Activated CD4-positive, alpha-beta T cell treated with anti-CD3 and anti-CD28 coated beads for 24 hours (primary cell): ENCODE measurements at places on chromosomes 16 and 17.

DNA sequence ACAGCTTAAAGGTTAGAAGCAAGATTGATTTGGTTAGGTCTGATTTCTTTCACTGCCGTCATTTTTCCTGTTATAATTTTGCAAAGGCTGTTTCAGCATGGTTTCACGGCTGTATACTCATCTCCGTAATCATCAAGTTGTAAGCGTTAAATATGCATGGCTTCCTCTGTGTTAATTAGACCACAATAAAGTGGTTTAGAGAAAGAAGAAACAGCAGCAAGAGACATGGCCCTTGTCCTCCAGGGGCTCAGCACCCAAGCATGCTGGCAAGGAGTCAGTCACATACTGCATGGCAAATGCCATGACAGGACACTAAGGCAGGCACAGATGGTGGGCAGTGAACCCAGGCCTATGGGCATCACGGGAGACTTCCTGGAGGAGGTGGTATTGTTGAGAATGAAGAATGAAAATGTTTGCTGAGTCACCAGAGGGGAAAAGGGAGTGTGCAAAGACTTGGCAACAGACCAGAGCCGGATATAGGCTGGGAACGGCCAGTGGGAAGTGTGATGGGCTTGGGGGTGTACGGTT lies 61.4 kb upstream of the PLCG2 start:
- no peak for DNase-seq

GRCh38 chr16:86777381-86777946 lies 199.1 kb downstream of the FOXL1 start:
- DNase-seq: no peak

- no peak for DNase-seq
Observed at GRCh38 chr16:4984174-4984990, 26.3 kb downstream of the SEC14L5 start.

DNA sequence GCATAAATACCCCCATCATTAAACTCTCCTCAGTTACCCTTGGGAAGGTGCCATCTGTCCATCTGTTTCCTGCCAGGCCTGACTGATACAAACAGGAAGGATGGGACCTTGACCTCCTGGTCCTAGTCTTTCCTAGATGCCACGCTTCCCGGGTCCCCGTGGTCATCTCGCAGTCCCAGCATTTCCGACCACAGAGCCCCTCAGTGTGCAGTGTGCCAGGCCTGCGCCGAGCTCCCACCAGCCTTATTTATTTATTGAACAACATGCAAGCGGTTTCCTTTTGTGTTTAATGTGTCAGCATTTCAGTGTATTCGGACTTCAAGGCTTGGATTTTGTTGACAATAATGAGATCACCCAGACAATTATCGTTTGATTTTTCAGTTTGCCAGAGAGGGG lies 45.6 kb upstream of the NKD1 start:
- no peak for DNase-seq

GRCh38 chr16:85649411-85650134 lies 36.5 kb downstream of the GSE1 start:
- DNase-seq: no peak

DNA sequence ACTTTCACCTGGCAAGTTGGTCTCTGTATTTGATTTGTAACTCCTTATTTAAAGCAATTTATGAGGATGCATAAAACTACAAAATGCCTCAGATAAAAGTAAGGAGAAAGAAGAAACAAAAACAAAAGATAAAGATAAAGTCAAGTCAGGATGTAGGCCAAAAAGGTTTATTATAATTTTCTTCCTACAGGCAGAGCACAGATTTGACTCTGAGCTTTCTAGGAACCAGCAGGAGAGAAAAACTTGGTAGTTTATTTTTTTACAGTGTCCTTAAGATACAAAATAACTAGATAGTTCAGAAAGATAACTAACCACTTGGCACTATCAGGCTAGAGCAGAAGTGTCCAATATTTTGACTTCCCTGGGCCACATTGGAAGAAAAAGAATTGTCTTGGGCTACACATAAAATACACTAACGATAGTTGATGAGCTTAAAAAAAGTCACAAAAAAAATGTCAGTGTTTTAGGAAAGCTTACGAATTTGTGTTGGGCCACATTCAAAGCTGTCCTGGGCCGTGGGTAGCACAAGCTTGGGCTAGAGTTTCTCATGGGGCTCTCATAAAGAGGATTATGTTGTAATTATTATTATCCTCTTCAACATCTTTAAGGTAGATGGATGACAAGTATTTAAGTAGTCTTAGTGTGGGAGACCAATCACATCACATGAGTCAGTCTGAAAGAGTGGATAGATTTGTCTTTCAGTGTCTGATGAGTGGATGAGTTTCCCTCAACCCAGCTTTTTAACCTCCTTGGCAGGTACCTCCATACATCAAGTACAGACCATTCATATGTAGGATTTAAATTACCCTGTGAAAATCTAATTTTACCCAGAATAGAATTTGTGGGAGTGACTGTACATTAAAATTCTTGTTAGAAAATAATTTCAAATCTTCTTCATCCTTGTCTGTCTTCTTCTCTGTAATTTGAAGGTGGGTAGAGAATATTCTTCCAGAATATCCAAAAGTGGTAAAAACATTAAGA lies 17.0 kb downstream of the PAFAH1B1 start:
- no peak for DNase-seq

DNA sequence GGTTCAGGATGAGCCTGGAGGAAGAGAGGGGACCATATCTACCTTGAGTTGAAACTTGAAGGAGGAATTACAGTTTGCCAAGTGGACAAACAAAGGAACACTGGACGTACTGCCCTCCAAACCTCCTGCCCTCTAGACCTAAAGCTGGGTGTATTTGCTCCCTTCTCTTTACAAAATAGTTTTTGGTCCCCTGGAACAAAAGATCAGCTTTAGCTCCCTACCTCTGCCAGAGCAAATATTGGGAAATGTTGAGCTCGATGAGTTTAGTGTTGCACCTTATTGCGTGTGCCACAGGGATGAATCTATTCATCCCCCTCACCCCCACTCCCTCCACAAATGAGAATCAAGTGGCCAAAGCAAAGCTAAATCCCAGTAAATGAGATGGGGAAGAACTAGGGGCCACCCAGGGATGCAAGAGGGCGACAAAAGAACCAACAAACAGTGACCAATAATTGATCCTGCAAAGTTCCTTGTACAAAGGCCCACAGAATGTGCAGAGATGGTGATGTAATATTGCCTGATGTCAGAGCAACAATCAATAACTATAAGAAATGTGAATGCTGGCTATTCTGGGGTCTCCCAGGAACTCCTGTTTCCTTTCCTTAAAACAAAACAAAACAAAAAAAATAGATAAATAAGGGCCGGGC lies 17.2 kb upstream of the TAT start:
- DNase-seq: no peak

DNA sequence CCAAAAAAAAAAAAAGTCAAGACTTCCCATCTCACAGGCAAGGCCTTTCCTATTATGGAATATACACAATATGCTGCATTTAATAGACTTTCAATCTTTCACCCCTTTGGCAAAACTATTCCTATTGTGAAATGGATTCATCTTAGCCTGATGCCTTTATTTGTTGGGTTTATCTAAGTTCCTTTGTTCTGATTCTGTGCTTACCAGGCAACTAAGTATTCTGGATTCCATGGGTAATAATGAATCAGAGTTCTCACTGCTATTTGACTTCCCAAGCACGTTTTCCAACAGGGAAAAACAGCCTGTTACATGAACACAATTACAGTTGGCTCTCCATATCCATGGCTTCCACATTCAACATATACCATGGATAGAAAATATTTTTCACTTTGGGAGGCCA lies 135.5 kb downstream of the MYO1D start:
- no peak for DNase-seq

- DNase-seq: no peak
Observed at GRCh38 chr16:21159281-21159951, 942 bp downstream of the LDAF1 start.

- no peak for DNase-seq
Observed at GRCh38 chr16:14564323-14564722, 65.7 kb downstream of the PARN start.

DNA sequence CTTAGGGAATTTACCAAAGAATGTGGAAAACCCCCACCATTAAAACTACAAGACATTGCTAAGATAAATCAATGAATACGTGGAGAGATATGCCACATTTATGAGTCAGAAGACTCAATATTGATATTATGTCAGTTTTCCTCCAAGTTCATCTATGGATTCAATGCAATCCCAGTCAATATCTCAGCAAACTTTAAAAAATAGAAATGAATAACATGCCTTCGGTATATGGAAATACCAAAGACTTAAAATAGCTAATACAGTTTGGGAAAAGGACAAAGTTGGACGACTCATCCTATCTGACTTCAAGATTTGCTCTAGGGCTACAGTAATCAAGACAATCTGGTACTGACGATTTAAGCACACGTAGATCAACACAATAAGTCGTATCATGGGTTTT lies 31.2 kb downstream of the PIK3R5 start:
- no peak for DNase-seq

DNA sequence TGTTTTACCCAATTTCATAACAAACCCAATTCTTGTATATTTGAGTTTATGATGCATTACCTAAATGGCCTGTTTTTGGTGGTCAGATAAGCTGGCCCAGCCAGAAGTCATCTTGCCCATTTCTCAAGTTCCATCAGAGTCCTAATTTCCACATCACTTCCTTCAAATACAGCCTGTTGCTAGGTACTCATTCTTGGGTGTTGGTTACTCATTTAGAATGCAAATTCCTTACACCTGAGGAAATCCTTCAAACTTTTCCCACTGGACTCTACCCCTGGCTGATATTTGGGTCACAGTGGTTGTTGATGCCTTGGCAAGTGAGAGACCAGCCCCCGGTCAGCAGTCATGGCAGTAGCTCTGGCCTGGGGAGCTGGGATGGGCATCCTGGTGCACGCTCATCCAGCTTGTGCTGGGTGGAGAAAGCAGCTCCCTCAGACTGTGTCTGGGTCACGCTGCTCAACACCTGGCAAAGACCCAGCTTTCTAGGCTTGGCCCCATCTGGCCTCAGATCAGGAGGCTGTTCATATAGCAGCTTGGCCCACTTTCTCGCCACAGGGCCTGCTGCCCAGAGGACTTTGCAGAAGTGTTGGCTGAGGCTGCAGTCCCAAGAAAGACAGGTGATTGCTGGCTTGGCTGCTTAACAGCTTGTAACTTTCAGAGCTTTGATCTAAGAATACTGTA lies 25.8 kb downstream of the WSB1 start:
- no peak for DNase-seq

- DNase-seq: no peak
Observed at GRCh38 chr16:47371271-47372014, 89.4 kb downstream of the ITFG1 start.

DNA sequence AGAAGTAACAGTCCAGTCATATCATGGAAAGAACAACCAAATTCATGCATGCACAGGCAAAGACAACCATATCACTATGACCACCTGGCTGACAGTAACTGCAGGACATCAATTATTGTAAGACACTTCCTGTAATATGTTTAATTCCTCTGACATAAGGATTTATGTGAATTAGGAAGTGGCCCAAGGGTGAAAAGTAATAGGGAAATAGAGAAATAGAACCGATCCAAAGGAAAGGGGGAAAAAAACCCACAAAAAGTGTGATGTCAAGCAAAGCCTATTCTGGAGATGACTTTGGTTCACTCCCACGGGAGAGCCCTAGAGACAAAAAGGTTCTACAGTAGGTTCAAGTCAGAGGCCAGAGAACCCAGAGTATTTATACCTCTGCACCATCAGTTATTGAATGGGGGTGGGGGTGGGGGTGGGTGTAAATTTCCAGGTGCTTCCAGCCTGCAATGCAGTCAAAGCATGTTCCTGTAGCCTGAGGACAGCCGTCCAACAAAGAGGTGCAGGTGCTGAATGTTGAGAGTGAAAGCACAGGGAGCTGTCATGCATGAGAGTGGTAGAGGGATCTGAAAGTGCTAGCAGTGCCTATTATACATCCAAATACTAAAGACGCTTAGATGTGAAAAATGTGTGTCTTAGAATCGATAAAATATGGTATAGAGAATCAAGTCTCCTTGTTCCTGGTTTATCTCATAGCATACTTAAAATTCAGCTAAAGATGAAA lies 95.6 kb upstream of the HLF start:
- no peak for DNase-seq

- DNase-seq: no peak
Observed at GRCh38 chr16:74169687-74170376, 126.8 kb upstream of the PSMD7 start.

DNA sequence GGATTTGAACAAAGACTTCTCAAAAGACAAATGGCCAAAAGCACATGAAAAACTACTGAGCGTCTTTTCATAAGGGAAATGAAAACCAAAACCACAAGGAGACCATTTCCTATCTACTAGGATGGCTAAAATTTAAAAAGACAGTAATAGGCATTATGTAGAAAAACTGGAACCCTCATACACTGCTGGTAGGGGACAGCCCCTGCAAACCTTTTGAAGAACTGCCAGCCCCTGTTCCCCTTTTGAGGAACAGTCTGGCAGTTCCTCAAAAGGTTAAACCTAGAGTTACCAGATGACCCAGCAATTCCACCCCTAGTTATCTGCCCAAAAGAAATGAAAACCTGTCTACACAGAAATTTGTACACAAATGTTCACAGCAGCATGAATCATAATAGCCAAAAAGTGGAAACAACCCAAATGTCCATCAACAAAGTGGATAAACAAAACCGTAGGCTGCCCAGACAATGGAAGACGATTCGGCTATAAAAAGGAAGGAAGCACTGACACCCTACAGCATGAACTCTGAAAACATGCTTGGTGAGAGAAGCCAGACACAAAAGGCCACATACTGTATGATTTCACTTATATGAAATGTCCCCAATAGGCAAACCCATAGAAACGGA lies 22.9 kb downstream of the CDIP1 start:
- no peak for DNase-seq

- DNase-seq: no peak
Observed at GRCh38 chr16:67265834-67266233, 13.5 kb upstream of the PLEKHG4 start.

- DNase-seq: no peak
Observed at GRCh38 chr17:28879886-28880571, 17.5 kb downstream of the FLOT2 start.

DNA sequence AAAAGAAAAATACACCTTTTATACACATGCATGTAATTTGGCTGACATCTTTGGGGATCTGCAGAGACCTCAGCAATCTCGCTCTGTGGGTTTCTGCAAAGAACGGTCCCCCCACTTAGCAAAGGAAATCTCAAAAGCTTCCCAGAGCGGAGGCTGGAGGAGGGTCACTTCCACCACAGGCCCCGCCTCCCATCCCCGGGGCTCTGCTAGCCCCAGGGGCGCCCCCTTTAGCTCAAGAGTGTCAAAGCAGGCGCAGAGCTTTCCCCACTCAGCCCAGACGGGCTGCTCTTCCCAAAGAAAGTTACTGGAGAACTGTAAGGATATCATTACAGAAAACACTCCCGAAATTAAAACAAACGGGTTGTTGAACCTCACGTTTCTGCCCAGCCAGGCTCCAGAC lies 11.4 kb downstream of the SLC13A5 start:
- DNase-seq: peak; percentile 30

- no peak for DNase-seq
Observed at GRCh38 chr16:67163164-67163998, 1.2 kb upstream of the HSF4 start.
